ENCODE measurements at places on chromosomes 3 and 15. TPM values are rescaled to one million over a fixed set of nuclear protein-coding genes. Genes with fewer than 3 reads are reported as not detected.

DNA sequence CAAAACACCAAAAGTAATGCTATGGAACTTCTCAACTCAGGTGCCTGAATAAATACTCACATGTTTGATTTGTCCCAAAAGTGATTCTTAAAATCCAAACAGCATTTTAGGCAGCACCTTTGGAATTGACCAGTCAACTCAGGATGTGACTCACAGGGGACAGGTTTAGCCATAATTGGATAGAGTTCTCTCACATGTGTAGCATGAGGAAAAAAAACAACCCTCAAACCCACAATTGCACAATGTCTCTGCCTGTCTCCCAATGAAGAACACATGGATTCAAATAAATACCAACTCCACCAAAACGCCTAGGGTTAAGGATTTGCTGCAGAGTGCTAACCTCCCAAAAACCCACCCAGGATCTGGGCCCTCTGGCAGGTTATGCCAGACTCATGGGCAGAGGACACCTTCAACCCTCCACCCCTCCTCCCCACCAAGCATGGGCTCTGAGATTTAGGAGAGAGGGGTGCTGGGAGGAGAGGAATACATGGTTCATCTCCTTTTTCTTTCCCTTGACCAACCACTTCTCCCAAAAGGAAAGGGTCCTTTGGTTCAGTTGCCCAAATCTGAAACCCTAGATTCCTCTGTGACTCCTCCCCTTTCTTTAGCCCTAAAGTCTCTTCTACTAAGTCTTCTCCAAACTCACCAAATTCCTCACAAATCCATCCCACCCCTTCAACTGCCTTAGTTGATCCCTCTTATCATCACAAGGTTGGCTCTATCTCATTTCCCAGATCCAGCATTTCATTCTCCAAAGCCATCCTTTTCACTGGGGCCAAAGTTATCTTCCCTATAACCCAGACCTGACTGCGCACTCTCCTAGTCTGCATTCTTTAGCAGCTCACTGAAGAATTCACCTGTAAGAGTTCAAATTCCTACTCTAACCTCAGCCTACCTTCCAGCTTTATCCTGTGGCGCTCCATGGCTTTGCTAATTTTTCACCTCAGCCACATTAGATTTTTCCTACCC is 7.7 kb downstream of the RYK start:
- no peak for DNase-seq

DNA sequence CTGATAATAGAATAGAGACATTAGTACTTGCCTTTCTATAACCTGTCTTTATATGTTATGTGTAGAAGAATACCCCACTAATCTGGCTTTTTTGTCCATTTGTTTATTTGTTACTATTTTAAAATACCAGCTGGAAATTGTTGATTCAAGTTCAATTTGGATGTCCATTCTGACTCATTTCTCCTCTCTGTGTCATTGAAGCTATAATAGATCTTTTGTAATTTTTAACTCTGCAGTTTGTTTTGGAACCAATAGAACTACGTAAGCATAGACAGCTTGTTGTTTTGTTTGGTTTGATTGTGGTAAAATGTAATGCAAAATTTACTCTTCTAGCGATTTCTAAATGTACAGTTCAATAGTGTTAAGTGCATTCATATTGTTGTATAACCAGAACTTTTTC is 390.4 kb downstream of the ZIC1 start:
- no peak for DNase-seq

DNA sequence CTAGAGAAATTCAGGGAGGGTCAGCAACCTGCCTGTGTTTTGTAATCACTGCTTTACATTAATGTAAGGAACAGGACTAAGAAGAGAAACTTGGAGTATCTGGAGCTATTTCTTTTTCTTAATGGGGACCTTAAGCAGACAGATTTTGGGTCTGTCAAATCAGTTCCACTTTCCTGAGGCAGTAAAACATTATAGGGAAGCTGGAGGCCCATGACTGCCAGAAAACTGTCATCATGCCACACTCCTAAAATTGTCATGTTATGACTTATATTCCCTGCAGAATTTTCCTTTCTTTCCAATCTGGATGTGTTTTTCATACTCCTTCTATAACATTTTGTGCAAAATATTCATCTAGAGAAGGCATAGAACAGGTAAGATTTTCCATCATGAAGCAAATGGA is 28.8 kb downstream of the DGKG start:
- DNase-seq, result no peak

DNA sequence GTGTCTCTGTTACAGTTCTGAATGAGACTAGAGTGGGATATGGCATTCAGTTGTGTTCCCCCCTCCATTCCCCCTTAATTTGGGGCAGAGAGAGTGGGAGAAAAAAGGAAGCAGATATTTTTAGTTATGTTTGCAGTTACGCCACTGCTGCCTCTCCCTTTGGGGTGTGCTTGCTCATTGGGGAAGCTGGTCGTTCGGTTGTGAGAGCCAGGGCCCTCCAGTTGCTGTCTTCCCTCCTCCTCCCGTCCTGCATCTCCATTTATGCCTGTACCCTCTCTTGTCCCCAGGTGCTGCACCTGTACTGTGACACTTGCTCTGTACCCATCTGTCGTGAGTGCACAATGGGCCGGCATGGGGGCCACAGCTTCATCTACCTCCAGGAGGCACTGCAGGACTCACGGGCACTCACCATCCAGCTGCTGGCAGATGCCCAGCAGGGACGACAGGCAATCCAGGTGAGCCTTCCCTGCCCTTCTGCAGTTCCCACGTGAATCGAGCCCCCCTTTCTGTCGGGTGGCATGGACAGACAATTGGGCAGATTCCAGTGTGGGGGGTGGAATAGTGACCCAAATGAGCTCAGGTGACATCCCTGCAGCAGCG is 55.8 kb downstream of the TRIM71 start:
- no peak for DNase-seq

- DNase-seq, result no peak
These were observed 83.0 kb upstream of the PDZRN3 start for GRCh38 chr3:73707772-73708171.

DNA sequence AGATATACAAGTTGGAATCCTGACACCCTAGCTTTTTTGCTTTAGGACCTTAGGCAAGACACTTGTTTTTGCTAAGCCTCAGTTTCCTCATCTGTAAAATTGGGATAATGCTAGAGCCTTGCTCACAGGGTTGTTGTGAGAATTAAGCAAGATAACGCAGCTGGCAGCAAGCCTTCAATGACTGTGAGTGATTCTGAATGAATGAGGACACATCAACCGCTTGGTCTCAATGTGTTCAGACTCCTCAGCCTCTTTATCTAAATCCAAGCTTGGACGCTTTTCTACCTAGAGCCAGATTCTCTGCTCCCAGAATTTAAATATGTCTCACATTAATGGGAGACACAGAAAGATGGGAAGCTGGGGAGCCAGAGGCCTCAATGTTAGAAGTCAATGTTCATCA is 11.8 kb upstream of the TLE3 start:
- DNase-seq, result no peak

- DNase-seq, result no peak
These were observed 27.7 kb downstream of the ITGA11 start for GRCh38 chr15:68404056-68404798.

DNA sequence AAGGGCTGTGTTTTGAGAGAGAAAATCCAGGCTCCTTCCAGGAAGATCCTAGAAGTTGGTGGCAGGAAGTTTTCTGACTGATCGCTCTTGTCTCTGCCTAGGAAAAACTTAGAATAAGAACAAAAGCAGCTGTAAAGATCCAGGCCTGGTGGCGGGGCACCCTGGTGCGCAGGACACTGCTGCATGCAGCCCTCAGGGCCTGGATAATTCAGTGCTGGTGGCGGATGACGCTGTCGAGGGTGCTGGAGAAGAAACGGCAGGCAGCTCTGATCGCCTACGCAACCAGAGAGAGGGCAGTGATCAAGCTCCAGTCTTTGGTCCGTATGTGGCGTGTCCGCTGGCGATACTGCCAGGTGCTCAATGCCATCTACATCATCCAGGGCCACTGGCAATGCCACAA is 1.5 kb downstream of the IQCF2 start:
- no peak for DNase-seq

DNA sequence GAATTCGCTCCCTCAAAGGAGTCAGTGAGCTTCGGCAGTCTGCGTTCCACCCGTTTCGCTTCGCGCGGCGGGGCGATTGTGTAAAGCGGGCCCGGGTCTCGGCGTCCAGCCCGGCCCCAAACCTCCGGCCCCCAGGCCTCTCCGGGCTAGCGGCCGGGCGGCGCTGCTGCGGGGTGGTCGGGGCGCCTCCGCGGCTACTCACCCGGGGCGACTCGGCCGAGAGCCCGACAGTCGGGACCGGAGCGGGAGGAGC is 412 bp downstream of the CHDH start:
- DNase-seq, result no peak

DNA sequence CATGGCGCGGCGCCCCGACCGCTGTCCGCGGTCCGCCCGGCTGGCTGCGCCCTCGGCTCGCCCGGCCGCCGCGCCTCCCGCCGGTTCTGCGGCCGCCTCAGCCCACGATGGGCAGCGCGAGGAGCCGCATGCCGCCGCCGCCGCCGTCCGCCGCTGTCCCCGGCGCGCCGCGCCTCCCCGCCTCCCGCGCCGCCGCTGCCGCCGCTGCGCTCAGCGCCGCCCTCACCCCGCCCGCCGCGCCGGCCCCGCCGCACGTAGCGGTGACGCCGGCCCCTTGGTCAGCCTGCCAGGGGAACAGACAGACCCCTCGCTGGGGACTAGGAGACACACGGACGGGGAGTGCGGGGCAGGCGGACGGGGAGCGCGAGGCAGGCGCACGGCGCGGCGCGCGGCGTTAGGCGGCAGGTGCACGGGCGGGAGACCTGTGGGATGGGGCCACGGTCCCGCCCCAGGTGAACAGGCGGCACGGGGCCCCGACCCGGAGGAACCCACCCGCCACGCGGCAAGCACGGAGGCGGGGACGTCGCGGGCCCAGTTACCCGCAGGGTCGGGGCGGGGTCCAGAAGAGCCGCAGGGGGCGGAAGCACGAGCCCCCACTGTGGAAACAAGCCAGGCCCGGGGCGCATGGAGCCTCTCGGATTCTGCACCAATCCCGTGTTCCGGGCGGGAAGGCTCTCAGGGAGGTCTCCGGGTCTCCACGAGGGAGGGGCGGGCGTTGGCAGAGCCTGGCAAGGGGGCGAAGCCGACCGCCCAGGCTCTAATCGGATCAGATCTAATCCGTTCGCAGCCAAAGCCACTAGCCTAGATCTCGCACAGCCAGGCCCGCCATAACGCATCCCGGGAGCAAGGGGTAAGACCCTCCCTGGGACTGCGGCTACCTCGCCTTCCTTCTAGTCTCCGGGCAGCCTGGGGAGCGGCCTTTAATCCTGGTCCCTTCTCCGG is at the start of gene CSPG5:
TSS of gene CSPG5 (minus strand) at position 175 of the 942 bp plus-strand sequence. CDS start at position 3, 172 bp downstream.
- no peak for DNase-seq

- DNase-seq, result no peak
These were observed 153.5 kb upstream of the GOLIM4 start for GRCh38 chr3:168249205-168249549.

GRCh38 chr3:98966434-98966833 is 64.9 kb upstream of the DCBLD2 start:
- DNase-seq, result no peak

- no peak for DNase-seq
These were observed 223.0 kb downstream of the EBLN2 start for GRCh38 chr3:73284472-73284871.

The P3H2 gene
- 1.3 TPM for total RNA-seq

The WDR53 gene
- total RNA-seq, result 8.7 TPM

The LSAMP gene
- total RNA-seq, result not detected

The GRAMD1C gene
- 20.2 TPM for total RNA-seq

The GPR160 gene
- 2.6 TPM for total RNA-seq

The GCSAM gene
- not detected for total RNA-seq
